NCI-H1436 (cell line): ENCODE measurements at places on chromosomes 3 and 15.

DNA sequence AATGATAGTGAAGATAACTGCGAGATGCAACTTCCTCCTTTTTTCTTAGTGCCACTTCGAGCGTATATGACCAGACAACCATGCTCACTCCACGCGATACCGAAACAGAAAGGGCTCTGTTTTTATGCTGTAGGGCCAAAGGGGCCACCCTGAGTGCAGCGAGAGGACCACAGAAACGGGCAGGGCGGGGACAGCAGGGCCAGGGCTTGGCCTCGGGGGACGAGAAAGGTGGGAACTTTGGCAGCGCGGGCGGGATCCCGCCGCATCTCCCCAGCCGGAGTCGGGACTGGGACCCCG is 483 bp downstream of the VPS13C start:
- no peak for DNase-seq

- DNase-seq: no peak
Measured at GRCh38 chr3:14141602-14142341, 16.9 kb downstream of the TMEM43 start.

DNA sequence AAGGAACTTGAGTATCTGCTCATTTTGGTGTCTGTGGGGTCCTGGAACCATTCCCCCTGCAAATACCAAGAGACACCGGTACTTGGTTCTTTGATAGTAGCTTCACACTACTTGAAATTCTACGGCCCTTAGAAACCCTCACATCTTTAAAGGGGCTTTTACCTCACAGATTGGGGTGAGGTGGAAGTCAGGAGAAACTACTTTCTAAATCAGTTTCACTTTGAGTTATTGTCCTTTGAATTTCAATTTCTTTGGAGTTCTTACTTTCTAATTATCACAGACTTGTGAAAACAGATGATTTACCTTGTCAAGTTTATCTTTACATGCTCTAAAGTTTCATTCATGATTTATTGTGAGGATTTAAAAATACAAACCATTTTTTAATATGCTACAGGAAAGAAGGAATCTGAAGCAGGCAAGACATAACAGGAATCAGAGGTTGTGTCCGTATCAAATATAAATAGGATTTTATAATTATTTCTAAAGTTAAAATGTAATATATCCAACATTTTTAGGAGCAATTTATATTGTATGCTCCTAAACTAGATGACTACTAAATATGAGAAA is 98.9 kb downstream of the NEDD4 start:
- DNase-seq: no peak

GRCh38 chr3:143063018-143063417 is 56.6 kb upstream of the CHST2 start:
- DNase-seq: no peak

DNA sequence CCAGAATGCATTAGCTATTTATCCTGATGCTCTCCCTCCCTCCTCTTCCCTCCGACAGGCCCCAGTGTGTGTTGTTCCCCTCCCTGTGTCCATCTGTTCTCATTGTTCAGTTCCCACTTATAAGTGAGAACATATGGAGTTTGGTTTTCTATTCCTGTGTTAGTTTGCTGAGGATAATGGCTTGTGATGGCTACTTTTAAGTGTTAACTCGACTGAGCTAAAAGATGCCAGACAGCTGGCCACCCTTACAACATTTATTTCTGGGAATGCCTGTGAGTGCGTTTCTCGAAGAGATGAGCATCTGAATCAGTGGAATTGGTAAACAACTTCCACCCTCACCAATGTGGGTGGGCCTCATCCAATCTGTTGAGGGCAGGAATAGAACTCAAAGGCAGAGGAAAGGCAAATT is 24.7 kb upstream of the TM2D3 start:
- DNase-seq: no peak

- no peak for DNase-seq
Measured at GRCh38 chr3:4052706-4053105, 250.5 kb upstream of the SETMAR start.

- DNase-seq: no peak
Measured at GRCh38 chr3:46399557-46399956, 7.3 kb downstream of the CCR5AS start.

DNA sequence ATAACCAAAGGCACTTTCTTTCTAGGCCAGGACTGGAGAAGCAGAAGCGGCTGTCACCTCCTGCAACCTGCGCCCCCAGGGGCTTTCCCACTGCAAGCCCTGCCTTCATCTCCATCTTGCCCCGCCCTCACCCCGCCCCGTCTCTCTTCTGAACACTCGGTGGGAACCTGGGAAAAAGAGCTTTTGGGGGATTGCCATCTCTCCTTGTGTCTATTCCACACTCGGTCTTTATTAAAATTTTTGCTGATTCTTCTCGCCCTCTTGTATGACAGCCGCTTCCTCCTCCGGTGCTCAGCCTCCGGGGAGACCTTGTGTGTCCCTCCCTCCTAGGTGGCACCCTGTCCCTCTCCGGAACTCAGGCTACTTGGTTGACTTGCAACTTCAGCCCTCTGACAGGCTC is 41.9 kb upstream of the SPESP1 start:
- no peak for DNase-seq

DNA sequence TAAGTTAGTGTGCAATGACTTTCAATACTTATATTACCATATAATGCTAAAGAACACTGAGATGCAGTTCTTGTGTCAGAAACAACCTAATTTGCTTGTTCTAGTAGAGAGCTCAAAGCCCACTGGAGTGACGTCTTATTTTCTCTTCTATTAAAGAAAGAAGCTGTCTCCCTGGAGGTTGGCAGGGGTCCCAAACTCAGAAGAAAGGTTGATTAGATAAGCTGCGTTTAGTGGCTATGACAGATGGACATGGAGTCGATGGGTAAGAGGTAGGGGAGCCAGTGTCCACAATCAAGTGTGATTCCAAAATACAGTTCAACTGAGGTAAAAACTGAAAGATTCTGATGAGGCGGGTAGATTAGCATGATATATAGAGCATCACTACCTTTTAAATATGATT is 363.6 kb downstream of the NLGN1 start:
- no peak for DNase-seq

- DNase-seq: peak; percentile 95
Measured at GRCh38 chr15:57323806-57324589, 52.3 kb upstream of the CGNL1 start.

DNA sequence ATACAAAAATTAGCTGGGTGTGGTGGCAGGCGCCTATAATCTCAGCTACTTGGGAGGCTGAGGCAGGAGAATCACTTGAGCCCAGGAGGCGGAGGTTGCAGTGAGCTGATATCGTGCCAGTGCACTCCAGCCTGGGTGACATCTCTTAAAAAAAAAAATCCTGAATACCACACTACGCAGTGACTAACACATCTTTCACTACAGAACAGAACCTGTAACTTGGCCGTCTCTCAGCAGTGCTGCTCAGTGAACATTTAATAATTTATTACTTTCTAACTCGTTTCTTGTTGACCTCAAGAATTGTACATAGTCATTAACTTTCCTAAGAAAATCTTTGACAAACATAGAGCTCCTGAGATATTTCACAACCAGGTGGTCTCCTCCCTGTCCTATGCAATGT is 3.8 kb downstream of the GREM1 start:
- DNase-seq: no peak

GRCh38 chr3:138135833-138136194 is 3.6 kb upstream of the A4GNT start:
- DNase-seq: no peak

GRCh38 chr3:111366515-111366914 is 175.5 kb upstream of the CD96 start:
- DNase-seq: no peak

GRCh38 chr3:22982981-22983587 is 220.0 kb upstream of the UBE2E2 start:
- no peak for DNase-seq

- DNase-seq: no peak
Measured at GRCh38 chr15:31457631-31458526, 131.2 kb downstream of the KLF13 start.

DNA sequence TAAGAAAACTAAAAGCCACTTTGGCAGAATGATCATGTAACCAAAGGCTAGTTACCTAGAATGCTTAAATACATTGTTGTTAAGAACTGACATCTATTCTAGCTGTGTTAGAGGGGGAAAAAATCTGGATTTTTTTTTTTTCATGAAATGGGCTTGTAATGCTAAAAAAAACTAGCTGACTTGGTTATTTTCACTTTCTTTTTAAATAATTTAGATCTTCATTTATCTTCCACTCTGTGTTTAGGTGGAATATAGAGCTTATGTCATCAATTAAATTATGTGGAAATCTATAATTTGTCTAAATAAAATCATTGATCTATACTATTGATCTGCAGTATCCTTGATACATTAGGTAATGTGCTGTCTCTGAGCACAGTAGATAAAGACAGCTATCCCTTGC is 217.4 kb downstream of the TCF12 start:
- no peak for DNase-seq

- no peak for DNase-seq
Measured at GRCh38 chr15:43975326-43975725, 148.5 kb downstream of the WDR76 start.

DNA sequence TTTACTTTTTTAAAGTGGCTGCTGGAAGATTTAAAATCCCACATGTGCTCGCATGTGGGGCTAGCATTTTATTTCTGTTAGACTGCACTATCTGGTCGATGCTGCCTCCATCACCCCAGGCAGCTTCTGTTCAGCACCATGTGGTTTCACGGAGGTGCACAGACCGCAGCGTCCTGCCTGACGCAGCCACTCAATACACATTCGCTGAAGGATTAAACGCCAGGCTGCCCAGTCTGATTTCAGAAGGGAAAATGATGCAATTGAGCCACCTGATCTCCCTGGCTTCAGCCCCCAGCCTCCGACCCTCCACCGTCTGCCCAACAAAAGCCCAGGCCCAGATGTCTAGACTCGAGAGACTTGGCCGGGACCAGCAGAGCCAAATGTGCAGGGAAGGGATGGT is 84.5 kb downstream of the MEGF11 start:
- DNase-seq: no peak

GRCh38 chr15:101180620-101181307 is 71.1 kb downstream of the CHSY1 start:
- DNase-seq: no peak

GRCh38 chr3:43028001-43028400 is 48.9 kb downstream of the GASK1A start:
- no peak for DNase-seq

DNA sequence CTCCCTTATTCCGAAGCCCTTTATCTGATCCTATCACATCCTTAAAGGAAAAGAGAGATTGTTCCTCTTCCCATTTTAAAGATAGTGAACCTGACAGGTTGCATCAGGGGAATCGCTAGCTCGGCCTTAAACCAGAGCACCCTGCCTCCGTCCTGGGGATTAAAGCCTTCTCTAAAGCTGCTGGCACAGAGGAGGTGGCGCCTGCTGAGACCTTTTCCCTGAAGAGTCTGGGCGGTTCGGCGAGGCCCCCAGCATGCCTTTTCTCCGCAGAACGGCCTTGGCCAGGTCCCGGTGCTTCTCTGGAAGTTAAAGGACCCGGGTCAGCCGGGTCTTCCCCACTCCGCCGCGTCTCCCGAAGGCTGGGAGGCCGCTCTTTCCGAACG is 593 bp downstream of the FAM219B start:
- DNase-seq: no peak

DNA sequence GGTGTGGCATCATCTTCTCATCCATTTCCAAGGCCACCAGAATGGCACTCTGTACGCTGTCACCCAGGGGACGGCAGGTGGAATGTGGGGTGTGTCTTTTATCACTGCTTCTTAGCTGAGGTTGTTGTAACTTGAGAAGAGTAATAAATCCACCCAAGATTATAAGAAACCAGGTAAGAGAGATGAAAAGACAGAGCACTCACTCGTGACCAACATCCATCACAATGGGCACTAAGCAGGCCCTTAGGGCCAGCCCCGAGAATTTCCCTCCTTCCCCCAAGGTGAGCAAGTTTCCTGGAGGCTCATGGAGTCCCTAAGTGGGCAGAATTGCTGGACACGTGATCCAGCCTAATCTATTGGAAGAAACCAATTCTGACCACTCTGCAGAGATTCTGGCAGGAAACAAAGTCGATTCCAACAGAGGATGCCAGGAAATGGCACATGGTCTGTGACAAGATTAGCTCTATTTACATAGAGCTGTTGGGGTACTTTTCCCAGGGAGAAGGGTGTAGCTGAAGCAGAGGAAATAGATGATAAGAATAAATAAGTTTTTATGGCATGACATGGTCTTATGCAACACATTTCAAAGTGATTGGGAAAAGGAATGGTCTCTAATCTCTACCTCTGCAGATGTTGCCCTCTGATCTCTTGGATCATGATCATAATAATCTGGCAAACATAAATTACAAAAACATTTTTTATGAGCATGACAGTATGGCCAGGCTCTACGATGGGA is 22.5 kb downstream of the SLC6A20 start:
- DNase-seq: no peak

GRCh38 chr15:79154483-79155135 is 64.0 kb upstream of the RASGRF1 start:
- DNase-seq: no peak

DNA sequence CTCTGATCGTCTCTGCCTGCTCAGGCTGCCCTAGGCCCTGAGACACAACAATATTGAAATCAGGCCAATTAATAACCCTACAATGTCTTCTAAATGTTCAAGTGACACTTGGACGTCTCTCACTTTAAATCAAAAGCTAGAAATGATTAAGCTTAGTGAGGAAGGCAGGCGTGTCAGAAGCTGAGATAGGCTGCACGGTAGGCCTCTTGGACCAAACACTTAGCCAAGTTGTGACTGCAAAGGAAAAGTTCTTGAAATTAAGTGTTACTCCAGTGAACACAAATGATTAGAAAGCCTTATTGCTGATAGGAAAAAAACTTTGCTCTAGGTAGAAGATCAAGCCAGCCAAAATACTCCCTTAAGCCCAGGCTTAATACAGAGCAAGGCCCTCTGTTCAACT is 2.2 kb downstream of the HPS3 start:
- no peak for DNase-seq
